ENCODE measurements at places on chromosomes 3 and 15.

- DNase-seq, result no peak
Measured at GRCh38 chr15:99504823-99505551, 60.8 kb upstream of the MEF2A start.

- DNase-seq, result no peak
Measured at GRCh38 chr3:124671106-124671505, 59.1 kb upstream of the UMPS start.

DNA sequence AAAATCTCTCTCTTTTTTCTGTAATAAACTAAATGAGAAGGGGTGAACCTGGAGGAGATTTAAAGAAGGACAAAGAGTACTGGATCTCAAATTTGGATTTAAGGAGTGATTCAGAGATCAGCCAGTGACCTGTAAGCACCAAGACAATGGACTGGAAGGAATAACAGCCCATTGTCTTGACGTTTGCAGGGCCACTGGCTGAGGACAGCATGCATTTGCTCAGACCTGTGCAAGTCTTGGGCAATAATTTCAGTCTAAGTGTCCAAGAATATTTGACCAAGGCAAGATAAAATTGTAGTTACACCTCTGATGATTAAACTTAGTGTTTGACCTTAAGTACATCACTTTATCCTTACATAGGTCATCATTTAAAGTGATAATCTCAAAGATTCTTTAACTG lies 55.8 kb upstream of the OSTN start:
- DNase-seq, result no peak

DNA sequence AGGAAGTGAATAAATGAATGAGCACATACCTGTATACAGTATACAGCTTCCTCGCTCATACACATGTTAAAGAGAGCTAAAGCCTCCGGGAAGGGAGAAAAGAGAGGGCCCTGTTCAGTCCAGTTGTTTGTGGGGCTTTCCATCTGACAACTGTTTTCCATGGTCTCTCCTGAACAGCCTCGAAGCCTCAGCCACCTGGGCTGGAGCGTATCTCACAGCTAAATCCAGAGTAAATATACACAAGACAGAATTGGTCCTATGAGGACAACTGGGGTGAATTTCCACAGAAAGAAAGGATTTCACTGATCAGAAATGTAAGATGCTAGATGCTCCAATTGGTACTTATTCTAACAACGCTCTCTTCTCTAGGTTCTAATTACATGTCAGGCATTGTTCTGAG lies 103.5 kb downstream of the LIPC start:
- no peak for DNase-seq

- no peak for DNase-seq
Measured at GRCh38 chr3:70224337-70224736, 88.1 kb downstream of the MDFIC2 start.

DNA sequence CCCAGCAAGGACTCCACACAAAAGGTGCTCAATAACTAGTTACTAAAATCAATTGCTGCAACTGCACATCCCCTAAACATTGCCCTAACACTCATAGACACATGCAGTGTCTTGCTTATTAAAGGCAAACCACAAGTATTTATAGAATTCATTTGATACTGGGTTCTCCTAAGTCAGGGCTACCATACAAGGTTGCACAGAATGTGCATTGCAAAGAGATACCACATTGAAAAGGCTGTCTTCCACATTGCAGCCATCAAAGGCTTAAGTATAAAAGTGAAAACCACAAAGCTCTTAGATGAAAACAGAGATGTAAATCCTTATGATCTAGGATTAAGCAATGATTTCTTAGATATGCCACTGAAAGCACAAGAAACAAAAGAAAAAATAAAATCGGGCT lies 33.6 kb upstream of the TOPAZ1 start:
- no peak for DNase-seq

GRCh38 chr15:66798426-66799061 lies 96.5 kb downstream of the SMAD6 start:
- DNase-seq, result no peak

- no peak for DNase-seq
Measured at GRCh38 chr3:156554515-156554841, 439 bp downstream of the SSR3 start.

GRCh38 chr15:96703091-96703490 lies 372.6 kb downstream of the NR2F2 start:
- no peak for DNase-seq

- DNase-seq, result no peak
Measured at GRCh38 chr3:98824256-98824655, 61.1 kb downstream of the ST3GAL6 start.

- no peak for DNase-seq
Measured at GRCh38 chr3:165883863-165884478, 46.7 kb upstream of the BCHE start.

GRCh38 chr3:168077091-168077490 lies 18.6 kb downstream of the GOLIM4 start:
- no peak for DNase-seq

DNA sequence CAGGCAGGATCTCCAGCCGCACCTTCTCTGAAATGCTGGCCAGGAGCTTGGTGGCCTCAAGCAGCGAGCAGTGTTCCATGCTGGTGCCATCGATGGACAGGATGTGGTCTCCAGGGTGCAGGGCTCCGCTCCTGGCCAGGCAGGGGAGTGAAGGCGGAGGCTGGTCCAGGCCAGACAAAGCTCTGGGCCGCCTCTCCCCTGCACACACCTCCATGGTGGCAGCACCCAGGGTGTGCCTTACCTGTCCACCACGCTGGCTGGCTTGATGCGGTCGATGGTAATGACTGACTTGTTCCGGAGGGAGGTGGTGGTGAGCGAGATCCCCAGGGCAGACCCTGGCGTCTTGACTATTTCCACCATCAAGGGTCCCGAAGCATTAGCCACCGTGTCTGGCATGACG lies 20.0 kb downstream of the GRIP2 start:
- no peak for DNase-seq

DNA sequence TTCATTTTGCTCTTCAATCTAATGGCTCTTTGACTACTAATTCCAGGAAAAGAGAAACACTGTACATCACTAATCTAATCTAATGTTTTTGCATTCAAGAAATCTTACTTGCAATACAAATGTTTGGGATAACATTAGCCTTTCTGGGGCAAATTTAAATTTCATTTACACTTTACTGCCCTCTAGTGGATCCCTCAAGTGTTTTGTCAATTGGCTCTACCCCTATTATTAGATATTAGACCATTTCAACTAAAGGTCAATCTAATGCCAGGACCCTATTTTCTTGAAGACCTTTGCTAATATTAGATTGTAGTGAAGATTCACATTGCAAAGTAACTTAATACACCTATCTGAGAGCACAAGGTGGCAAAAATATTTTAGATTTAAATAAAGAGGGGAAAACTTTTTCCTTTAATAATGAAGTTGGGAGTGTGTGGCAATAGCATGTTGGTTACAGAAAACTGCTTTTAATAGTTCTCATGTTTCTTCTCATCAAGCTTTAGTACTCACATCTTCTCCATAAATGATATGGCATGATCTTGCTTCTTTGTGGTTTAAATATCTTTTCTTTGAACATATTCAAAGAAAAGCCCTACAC lies 5.0 kb downstream of the C2CD4A start:
- DNase-seq, result no peak

DNA sequence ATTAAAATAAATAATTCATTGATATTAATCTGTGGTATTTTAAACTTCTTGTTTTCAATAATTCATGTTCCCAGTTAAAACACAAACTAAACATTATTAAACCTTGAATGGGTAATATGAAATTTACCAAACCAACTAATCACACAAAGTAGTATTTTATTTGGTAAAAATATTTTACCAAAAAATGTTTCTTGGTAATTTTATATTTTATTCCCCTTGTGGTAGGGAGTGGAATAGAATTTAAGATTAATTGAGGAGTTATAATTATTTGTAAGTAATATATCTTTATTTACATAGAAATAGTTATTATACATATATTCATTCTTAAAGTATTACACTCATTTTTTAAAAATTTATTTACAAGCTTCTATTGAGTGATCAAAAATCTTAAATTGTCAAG lies 1350.9 kb downstream of the OTOL1 start:
- DNase-seq, result no peak

- DNase-seq, result no peak
Measured at GRCh38 chr15:68994149-68994548, 20.3 kb upstream of the NOX5 start.

GRCh38 chr3:43031485-43031884 lies 52.4 kb downstream of the GASK1A start:
- DNase-seq, result no peak

- DNase-seq, result no peak
Measured at GRCh38 chr15:91281947-91282346, 181.9 kb downstream of the SV2B start.

- DNase-seq, result no peak
Measured at GRCh38 chr3:73385568-73385967, 239.2 kb downstream of the PDZRN3 start.

- no peak for DNase-seq
Measured at GRCh38 chr3:138348754-138349739, 668 bp downstream of the MRAS start.

DNA sequence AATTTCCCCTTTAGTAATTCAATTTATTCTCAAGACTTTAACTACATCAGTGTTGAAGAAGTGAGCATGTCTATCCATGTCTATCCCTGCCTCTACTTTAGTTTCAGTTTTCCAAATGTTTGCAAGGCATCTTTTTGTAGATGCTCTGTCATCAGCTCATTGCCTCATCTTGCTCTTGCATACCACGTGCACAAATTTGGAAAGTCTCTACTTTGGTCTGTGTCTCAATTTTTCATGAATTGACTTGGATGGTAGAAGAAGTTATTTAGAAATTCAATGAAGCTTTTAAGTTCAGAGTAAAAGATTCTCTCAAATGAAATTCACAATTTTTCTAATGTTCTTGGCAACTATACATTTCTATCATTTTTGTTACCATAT lies 55.3 kb downstream of the CLDN1 start:
- DNase-seq, result no peak

DNA sequence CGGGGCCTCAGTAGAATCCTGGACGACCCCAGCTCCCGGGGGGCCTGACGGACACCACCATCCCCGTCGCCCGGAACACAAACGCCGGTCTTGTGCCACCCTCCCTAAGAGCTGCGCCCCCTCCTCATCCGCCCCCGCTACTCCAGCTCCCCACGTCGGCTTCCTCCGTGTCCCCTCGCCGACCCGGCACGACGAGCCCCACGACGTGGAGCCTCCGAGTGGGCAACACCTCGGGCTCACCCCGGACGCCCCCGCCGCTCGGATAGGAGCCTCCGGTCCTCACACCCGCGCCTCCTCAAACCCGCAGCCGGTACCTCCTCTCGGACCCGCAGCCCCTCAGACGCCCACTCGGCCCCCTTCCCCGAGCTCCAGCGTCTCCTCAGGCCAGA lies 525 bp downstream of the NPTN start:
- no peak for DNase-seq

DNA sequence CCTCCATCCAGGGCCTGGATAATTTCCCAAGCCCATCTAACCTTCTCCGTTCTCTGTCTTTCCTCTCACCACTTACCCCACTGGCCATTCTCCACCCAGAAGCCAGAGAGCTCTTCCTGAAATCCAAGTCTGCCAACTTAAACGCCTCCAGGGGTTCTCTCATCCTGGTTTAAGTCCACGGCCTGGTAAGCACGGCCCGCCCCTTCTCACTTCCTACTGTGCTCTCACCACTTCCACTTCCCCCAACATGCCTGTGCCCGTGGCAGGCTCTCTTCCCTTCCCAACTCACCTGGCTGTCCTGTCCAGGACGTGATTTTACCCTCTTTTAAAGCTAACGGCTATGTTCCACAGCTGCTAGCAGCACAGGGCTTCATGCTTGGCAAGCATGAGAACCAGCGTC lies 1.7 kb upstream of the CX3CR1 start:
- DNase-seq, result no peak

- no peak for DNase-seq
Measured at GRCh38 chr3:186352369-186352768, 9.7 kb downstream of the DGKG start.

DNA sequence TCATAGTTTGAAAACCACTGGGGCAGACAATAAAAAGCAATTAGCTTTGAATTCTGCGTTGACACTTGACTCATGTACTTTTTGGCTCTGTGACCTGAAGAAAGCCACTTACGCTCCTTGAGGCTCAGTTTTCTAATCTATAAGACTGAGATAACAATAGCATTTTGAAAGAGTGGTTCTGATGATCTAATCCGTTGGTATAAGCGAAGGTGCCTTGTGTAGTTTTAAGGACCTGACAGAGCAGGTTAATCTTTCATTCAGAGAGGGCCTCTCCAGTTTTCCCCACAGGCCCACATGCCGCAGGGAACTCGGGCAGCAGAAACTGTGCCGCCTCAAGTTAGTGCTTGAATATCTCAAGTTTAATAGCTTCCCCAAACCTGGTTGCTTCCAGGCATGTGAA lies 306.0 kb upstream of the GBE1 start:
- DNase-seq, result no peak

GRCh38 chr3:73422571-73422970 lies 202.2 kb downstream of the PDZRN3 start:
- DNase-seq, result no peak

DNA sequence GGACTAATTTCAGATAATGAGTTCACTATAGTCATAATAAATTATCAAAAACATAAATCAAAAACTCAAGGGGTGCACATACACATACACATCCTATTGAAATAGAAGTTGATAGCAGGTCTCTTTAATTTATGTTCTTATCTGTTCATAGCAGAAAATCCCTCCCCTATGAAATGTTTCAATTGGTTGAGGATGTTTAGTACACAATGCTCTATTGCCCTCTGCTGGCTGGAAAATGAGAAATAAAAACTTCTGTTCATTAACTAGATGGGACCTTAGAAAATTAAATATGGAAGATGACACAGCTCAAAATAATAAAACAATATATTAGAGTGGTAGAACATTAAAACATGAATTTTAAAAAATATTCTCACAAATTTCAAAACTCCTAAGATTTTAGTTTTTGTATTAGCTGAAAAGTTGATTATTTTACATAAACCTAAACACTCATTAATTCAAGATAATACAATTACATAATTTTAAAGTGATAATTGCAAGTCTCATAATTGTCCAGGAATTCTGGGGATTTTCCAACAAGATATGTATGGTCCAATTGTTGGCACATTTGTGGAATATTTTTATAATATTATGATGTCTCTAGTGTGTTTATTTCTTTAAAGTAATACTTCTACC lies 735.0 kb downstream of the ROBO1 start:
- no peak for DNase-seq

- DNase-seq, result no peak
Measured at GRCh38 chr3:101077361-101078011, 84.3 kb upstream of the ABI3BP start.

GRCh38 chr15:77983708-77984445 lies 93.6 kb downstream of the TBC1D2B start:
- DNase-seq, result no peak

DNA sequence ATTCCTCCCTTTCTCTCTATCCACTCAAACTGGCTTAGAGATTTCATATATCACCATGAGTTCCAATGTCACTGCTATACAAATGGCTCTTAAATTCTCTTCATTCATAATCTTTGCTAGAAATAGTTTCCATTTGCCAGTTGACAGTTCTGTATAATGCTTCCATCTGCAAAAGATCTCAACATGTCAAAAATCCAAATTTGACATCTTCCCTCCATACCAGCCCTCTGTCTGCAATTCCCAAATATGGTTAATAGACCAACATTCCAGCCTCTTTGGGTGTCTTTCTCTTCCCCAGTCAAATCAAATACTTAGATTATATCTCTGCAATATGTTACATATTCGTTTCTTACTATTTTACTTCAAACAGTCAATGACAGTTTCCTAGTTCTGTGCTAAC lies 64.2 kb upstream of the SERPINI2 start:
- no peak for DNase-seq

- no peak for DNase-seq
Measured at GRCh38 chr15:86004061-86004460, 75.6 kb upstream of the AGBL1 start.

Measured in activated naive CD4-positive, alpha-beta T cell (primary cell).